ENCODE measurements at places on chromosomes 11 and 22.

- DNase-seq = no peak
These were observed 13.5 kb downstream of the MS4A10 start for GRCh38 chr11:60798631-60799030.

DNA sequence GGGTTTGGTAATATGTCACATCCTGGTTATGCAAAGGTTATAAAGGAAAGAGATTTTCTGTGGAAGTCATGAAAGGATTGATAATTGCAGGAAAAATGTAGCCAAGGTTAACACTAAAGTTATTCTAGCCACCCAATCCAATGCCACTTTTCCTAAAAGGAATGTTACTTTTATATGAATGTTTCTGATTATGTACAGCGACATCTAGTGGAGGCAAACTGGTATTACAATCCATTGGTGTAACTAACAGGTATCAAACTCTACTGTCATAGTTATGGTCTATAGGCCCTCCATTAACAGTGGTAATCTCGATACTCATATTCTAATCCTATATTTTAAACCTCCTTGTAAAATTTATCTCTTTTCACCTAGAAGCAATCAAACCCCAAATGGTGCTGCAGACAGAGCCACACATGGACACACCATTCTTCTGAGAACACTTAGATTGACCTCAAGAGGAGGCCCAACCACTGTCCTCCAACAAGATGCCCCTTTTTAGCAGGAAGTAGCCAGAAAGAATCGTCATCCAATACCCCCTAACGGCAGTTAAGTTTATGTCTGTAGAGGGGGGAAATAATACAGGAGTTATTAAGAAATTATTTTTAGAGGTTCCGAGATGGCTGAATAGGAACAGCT lies 74.9 kb upstream of the RAG2 start:
- peak; percentile 73 for DNase-seq

- DNase-seq = no peak
These were observed 761 bp upstream of the TMEM25 start for GRCh38 chr11:118530180-118530682.

DNA sequence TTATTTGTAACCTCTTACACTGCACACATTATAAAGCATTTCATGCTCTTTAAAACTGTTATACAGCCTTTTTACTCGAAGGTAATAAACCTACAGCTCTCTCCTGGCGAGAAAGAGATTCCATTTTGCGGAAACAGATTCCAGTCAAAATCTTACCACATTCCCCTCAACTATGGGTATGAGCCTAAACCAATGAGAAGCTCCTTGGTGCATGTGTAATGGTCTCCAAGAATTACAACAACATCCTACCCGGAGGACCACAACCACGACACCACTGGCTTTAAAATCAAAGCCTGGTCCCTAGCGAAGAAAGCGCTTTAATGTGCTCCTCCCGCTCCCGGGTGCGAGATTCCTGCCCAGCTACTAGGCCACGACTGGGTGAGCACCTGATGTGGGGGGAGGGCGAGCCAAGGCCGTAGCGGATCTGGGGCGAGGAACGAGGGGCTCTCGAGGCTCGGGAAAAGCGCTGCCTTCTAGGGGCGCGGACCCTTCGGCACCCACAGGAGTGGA lies 821 bp downstream of the CELF1 start:
- peak; percentile 37 for DNase-seq

DNA sequence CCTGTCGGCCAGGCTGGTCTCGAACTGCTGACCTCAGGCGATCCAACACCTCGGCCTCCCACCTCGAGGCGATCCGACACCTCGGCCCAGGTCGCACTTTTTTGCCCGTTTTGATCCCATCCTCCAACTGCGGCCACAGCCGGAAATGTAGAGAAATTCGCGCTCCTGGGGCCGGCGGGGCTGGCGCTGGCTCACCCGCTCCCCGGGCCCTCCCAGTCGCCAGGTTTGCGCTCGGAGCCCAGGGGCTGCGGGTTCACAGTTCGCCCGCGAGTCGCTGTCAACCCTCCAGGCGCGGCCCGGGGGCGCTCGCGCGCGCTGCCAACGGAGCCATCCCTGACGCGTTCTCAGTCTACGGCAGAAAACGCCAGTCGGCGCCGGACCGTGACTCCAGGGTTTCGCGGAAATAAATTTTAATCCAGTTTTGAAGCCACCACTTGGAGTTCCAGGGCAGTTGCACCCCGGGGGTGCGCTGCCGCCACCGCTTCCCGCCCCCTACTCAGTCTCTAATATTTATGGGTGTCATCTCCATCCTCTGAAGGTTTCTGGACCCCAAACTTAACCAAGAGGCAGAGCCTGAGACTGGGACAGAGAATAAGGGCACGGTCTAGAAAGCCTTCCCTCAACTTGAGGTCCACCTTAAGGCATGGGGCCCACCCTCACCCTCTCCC lies 1.5 kb upstream of the KLHDC7B start:
- DNase-seq = no peak

GRCh38 chr11:102320679-102321078 lies 3.4 kb downstream of the BIRC3 start:
- DNase-seq = peak; percentile 46

DNA sequence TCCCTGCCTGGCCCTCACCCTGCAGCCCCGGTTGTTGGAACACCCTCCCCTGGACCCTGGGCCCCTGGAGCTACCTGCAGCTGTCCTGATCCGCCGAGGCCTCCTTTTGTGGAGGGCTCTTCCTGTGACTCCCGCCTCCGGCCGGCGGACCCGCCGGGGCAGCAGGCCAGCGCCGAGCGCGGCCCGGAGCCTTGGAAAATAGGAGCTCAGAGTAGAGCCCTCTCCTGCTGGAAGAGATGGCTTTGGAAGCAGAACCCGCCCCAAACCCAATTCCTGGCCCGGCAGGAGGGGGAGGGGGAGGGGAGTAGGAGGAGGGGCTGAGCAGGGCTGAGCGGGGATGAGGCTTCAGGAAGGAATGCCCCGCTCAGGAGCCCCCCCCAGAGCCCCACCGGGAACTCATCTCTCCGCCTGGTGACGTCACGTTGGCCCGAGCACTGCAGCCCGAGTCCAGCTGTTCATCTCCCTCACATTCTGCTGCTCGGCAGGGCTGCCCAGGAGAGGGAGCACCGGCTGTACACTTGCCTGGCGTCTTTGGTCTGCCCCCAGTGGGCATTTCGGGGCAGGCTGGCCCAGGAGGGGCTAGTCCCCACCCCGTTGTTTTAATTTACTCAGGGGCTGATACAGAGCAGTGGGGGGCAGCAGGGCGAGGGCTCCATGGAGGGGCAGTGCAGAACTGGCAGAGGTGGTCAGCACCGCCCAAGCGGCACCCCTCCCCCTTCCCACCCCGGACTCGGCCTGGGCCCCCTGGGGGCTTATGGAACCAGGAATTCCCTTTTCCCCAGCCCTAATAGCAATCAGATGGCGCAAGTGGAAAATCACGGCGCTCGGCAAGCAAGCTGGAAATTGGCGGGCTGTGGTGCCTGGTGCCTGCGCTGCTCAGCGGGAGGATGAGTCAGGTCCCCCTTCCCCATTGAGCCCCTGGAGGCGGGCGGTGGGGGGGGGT lies at the start of gene MRGPRF:
Gene MRGPRF (minus strand): TSS at position 238 of the 943 bp plus-strand sequence. CDS start 3,345 bp downstream, outside the sequence.
- peak; percentile 51 for DNase-seq

DNA sequence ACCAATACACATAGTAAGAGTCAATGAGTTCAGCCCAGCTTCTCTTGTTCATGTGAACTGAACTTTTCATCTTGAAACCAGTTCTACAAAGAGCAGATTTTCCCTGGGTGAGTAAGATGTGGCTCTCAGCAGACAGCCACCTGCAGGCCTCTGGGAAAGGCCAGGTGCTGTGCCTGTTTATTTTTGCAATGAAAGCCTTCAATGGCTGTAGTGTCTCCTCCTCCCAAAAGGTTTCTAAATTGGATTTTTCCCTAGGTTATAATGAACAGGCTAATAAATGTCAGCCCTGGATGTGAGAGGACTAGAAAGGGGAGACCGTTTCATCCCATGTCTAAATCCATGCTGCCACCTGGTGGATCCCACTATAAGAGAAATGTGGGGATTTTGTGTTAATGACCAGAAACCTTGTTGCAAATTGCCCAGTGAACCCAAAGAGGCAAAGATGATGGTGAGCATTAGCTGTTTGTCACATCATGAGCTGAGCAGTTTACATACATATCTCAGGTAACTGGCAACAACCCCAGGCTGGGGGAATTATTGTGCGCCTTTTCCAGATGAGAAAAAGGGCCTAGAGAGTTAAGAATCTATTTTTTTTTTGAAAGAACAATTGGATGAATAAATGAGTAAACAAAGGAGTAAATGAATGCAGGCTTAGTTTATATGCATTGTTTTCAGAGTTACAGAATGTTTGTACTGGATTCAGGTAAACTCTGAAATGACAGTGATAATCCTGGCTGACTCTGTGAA lies 12.7 kb downstream of the C11orf91 start:
- peak; percentile 84 for DNase-seq

- DNase-seq = no peak
These were observed 70.7 kb upstream of the GRK3 start for GRCh38 chr22:25493794-25494193.

- no peak for DNase-seq
These were observed 67.1 kb upstream of the WNT7B start for GRCh38 chr22:46043816-46044620.

- DNase-seq = no peak
These were observed 1.3 kb upstream of the INSC start for GRCh38 chr11:15113381-15113780.

DNA sequence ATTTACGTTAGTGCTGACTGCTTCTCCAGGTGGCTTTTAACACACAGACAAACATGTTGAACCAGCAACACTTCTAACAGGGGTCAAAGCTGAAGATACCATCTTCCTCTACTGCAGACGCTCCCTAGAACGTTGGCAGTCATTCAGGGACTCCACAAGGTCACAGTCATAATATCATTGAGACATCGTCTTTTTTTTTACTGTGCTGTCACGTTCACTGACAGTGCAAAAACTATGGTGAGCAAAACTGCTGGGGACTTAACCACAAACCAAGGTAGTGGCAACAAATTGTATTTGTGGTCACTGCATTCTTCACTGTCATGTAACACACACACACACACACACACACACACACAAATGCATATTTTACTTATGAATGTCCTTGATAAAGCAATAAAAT lies 244.9 kb downstream of the CASP12 start:
- no peak for DNase-seq

DNA sequence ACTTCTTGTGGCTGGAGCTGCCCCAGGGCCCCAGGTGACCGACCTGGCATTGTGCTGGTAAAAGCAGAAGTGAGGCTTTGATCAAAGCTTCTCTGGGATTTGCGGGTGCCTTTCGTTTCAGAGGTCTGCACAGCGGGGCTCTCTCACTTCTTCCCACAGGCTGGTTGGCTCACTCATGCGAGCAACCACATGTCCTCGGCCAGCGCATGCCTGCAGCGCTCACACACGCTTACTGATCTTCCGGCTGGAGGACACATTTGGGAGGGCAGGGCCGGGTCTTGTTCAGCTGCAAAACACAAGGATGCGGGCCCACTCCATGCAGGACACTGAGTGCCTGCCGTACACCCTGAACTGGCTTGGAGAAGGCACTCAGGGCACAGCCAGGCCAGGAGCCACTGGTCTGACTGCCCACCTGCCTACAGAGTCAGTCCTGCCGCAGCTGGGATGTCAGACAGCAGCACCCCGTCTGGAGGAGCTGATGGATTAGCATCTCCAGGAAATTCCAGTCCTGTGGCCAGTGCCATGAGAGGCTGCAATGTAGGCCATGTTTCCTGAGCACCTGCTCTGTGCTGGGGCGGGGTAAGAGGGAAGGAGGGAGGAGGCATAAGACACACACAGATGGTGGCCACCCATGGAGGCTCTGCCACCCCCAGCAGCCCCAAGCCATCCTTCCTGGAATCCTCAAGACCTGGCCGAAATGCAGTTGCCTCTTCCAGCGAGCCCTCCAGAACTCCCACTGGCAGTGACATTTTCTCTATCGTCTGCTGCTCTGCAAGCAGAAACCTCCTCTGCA lies 1383.2 kb downstream of the BRD1 start:
- no peak for DNase-seq

DNA sequence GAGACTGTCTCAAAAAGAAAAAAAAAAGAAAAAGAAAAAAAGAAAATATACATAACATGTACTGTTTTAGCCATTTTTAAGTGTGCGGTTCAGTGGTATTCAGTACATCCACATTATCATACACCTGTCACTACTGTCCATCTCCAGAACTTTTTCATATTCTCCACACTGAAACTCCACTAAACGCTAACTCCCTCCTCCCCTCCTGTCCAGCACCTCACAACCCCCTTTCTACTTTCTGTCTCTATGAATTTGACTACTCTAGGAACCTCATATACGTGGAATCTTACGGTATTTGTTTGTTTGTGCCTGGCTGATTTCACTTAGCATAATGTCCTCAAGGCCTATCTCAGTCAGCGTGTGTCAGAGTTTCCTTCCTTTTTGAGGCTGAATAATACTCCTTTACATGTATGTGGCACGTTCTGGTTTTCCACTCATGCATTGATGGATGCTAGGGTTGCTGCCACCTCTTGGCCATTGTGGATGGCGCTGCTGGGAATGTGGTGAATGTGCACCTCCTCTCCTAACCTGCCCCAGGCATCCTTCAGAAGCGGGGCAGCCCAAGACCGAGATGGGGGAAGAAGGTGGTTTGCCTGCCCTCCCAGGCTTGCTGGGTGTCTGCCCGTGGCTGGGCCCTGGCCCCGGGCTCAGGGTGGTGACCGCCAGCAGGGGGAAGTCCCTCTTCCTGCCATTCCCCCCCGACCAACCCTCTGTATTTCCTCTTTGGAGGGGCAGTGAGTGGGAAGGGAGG lies 60.5 kb downstream of the BCR start:
- peak; percentile 32 for DNase-seq

- DNase-seq = no peak
These were observed 17.6 kb upstream of the SWAP70 start for GRCh38 chr11:9646324-9646723.

DNA sequence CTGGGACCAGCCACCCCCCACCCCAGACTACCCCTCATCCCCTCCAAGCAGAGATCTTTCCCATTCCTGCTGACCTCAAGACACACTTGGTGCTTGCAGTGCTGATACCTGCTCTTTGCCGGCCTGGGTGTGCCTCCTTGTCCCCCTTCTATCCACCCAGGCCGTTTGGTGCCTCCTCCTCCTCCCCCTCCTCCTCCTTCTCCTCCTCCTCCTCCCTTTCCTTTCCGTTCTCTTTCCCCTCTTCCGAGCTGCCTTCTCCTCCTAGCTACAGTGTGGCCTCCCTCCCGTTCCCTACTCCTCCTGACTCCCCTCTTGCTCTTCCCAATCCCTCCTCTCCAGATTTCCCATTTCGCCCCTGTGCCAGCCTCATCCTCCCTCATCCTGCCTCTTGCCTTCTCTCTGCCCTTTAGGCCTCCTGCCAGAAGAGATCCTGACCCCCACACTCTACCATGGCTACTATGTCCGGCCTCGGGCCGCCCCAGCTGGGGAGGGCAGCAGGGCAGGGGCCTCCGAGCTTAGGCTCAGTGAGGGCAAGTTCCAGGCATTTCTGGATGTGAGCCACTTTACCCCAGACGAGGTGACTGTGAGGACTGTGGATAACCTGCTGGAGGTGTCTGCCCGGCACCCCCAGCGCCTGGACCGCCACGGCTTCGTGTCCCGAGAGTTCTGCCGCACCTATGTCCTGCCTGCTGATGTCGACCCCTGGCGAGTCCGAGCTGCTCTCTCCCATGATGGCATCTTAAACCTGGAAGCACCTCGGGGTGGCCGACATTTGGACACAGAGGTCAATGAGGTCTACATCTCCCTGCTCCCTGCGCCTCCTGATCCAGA lies 712 bp downstream of the HSPB2 start:
- DNase-seq = no peak

- no peak for DNase-seq
These were observed 7.4 kb upstream of the IFITM3 start for GRCh38 chr11:328012-328411.
